ENCODE measurements at places on chromosomes 13 and 19.

DNA sequence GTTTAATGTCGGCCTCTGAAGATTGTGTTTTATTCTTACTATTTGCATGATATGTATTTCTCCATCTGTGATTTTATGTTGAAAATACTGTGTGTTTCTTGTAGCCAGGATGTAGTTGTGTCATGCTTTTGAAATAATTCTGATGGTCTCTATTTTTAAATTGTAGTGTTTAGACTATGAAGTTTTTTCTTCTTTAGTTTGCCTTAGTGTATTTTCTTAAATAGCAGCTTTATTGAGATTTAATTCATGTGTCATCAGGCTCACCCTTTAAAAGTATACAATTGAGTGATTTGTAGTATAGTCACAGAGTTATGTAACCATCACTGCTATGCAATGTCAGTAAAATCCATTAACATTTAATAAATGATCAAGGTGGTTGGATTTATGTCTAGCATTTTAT lies 74.5 kb downstream of the PCCA start:
- no peak for DNase-seq

GRCh38 chr13:29487466-29488454 lies 107.7 kb downstream of the SLC7A1 start:
- no peak for DNase-seq

DNA sequence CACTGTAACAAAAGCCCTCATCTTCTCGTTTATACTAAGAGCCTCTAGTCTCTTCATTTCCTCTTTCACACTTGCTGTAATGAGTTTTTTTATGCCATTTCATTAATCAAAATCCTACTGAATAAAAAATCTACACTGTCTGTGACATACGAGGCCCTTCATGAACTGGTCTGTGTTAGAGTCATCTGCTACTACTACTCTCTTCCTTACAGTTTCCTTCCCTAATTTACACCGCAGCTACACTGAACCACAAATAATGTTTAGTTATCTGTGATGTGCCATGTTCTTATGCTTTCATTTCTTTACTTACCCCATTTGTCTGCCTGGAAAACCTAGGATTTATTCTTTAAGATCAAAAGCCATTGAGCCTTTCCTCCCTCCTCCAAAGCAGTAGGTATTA lies 16.0 kb downstream of the UFM1 start:
- DNase-seq, result no peak

DNA sequence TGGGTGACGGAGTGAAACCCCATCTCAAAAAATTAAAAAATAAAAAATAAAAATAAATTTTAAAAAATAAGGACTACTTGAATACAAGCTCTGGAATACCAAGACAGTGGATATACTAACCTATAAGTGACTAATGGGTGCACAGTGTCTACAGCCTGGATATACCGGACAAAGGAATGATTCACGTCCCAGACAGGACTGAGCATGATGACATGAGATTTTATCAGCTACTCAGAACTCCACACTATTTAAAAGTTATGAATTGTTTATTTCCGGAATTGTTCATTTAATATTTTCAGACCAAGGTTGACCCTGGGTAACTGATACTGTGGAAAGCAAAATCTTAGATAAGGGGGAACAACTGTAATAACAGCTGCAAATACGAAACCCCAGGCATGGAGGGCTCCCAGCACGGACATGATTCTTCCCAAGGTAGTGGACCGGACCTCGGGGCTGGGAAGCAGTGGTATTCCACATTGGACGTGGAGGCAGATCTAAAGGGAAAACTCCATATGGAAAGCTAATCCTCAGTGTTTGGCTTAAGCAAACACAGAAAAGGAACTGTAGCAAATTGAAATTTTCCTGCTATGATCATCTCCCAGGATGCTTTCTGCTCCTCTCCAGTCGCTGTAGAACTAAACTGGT lies 102.6 kb upstream of the TSHZ3 start:
- no peak for DNase-seq

GRCh38 chr19:46614114-46614722 lies 10.7 kb downstream of the PTGIR start:
- DNase-seq, result peak; percentile 89

DNA sequence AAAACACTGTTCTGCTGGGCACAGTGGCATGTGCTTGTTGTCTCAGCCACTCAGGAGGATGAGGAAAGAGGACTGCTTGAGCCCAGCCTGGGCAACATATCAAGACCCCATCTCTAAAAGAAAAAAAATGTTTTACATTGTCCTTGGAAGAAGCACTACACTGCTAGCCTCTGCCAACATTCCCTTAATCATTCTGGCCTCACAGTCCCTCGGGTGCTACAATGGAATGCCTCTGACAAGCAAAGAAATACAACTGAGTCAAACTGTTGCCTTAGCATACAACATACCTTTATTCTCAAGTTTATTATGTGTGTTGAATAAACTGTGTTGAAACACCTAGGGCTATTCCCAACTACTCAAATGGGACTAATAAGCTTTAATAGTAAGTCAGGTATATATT lies 56.1 kb downstream of the PSPC1 start:
- DNase-seq, result no peak

- no peak for DNase-seq
These were observed 6.3 kb upstream of the RPS19 start for GRCh38 chr19:41853768-41854167.

DNA sequence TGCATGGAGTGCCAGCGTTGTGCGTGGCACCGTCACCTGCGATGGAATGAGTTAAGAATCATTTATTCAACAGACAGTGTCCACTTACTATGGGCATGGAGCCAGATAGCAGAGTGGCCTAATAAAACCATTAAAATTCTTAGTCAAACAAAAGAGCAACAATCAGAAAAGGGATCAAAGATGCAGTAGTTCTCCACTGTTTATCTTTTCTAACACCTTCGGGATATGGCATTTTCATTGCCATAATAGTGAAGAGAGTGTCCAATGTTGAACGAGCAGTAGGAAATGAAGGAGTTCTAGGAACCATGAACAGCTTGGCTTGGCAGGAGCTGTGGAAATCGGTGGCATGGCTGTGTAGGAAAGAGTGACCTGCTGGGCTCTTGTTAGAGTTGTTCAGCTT lies 2.0 kb downstream of the TNFSF11 start:
- DNase-seq, result no peak

- DNase-seq, result no peak
These were observed 113.1 kb downstream of the ABCC4 start for GRCh38 chr13:95188128-95188527.

DNA sequence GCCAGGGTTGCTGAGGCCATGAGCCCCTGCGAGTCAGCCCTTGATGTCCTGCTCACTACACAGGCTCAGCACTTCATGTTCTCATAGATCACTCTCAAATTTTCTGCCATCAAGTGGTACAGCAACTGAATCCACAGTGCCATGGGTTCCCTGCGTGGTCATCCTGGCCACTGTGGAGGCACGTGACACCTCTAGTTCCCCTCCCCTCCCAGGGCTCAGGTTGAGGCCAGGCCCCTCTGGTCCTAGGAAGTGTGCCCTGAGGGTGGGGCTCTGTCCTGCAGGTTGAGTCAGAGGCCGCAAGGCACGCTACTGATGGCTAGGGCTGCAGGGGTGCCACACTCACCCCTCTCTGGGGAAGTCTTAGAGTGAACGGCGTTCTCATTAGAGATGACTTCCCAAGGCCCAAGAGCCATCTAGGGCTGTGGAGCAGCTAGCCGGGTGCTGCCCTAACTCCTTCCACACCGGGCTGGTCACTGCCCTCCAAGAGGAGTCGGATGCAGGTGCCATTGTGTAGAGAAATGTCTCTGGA lies 39.8 kb upstream of the TPM4 start:
- DNase-seq, result no peak

- no peak for DNase-seq
These were observed 29.1 kb downstream of the ATP12A start for GRCh38 chr13:24709186-24709913.

- peak; percentile 17 for DNase-seq
These were observed 281.5 kb upstream of the HTR2A start for GRCh38 chr13:47178090-47178950.

DNA sequence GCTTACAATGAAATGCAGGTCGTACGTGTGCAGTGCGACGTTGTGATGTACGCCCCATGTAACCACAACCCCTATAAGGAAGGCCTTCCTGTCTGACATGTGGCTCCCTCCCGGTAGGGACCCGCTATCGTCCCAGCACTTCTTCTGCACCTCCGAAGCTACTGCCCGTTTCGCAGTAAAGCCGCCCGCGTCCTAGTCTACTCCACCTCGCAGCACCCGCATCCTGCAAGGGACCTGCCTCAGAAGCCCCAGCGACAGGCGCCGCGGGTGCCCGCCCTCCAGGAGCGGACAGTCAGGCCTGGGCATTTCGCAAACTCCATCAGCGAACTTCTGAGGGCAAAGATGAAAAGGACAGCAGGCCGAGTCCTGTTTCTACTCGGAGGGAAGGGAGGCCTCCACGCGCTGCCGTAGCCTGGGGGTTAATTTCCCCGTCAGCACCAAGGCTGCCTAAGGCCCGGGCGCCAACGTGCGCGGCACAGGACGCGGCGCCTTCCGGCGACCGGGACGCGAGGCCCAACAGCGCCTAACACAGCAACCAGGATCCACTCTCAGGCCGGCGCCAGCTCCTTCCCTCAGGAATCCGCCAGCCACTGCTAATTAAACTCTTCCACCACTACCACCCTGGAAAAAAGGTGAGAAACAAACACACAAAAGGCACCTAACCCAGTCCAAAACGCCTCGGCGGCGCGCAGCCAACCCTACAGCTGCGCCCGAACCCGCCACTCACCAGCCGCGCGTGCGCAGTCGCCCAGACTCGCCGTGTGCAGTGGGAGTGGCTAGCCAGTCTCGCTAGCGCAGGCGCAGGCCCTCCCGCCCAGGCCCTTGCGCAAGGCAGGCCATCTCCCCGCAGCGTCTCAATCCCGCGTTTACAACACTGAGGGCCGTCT lies at the start of gene EEF1AKMT1:
EEF1AKMT1 (minus strand) TSS at position 768 of the 887 bp plus-strand sequence. CDS start 16,363 bp downstream, outside the sequence.
- DNase-seq, result peak; percentile 98

DNA sequence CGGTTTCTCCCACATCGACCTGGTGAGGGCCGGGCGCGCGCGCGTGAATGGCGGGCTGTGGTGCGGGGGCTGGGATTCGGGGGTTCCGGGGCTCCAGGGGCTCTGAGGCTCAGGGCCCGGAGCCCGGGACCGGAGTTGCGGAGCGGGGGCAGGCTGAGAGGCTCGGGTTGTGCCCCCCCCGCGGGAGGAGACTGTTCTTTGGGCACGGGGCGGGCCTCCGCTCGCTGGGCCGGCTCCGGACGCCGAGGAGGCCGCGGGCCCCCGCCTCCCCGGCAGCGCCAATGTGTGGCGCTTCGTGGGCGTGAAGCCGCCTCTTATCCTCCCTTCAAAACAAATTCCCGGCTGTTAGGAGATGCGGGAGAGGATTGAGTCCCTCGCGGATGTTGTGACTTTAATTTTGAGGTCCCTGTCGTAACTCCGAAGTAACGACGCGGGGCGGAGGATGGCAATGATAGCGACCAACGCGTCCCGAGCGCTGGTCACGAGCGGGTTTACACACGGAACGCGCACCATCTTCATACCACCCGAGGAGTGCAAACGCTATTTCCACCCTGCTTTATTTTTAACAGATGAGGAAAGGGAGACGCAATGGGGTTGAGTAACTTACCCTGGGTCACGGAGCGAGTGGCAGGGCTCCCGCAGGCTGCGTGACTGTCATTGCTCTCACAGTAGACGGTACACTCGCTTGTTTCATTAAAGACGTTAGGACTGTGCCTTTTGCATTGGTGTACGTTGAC lies 536 bp downstream of the UBA2 start:
- DNase-seq, result peak; percentile 63

- no peak for DNase-seq
These were observed 327.3 kb downstream of the ATP8A2 start for GRCh38 chr13:25699056-25699455.

- no peak for DNase-seq
These were observed 38.9 kb downstream of the IRS2 start for GRCh38 chr13:109747524-109747923.

GRCh38 chr19:803099-803561 lies 5.9 kb downstream of the PTBP1 start:
- DNase-seq, result no peak

- no peak for DNase-seq
These were observed 199.0 kb downstream of the NUFIP1 start for GRCh38 chr13:44790289-44790688.

DNA sequence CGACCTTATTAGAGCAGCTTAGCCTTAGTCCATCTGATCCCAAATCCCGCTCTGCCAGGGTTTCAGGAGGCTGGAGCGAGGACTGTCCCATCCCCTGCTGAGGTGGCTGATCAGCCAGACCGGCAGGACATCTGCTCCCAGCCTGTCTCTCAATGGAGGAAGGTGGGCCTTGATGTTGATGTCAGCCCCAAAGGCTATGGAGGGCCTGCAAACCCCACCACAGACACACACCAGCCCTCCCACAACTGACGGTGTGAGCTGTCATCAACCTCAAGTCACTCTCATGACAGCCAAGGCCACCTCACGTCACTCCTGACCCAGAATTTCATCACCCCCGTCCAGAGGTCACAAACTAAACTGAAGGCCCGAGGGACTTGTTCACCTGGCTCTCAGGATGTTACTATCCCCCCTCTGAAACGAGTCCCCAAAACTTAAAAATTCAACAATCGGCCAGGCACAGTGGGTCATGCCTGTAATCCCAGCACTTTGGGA lies 25.5 kb downstream of the RHPN2 start:
- DNase-seq, result no peak

GRCh38 chr13:58566176-58566575 lies 934.6 kb downstream of the PCDH17 start:
- DNase-seq, result peak; percentile 1

- DNase-seq, result peak; percentile 37
These were observed 1.5 kb downstream of the MAST3 start for GRCh38 chr19:18098891-18099622.

DNA sequence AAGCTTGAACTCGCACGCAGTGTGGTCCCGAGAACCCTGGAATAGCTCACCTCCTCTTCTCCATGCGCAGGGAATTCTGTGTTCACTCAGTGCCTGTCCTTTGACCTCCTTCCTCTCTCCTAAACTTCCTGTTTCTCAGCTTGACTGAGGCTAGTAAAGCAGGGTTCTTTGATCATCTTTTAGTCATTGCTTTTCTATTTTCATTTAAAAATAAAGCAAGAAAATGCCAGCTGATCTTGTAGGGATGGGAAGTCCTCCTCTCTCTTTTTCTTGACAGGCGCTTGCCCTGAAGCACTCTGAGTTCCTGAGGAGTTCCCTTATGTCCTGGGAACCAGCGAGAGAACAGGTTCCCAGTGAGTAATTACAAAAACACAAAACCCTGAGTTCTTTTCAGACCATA lies 62.8 kb downstream of the ARHGEF7 start:
- peak; percentile 48 for DNase-seq

- no peak for DNase-seq
These were observed 518.4 kb upstream of the SLITRK1 start for GRCh38 chr13:84400706-84401105.

- DNase-seq, result no peak
These were observed 41.3 kb downstream of the MYH14 start for GRCh38 chr19:50244695-50245094.

Data from suppressor macrophage treated with lipopolysaccharide for 4 hours (primary cell).